ENCODE measurements at places on chromosomes 2 and 18. TPM values are rescaled to one million over a fixed set of nuclear protein-coding genes. Genes with fewer than 3 reads are reported as not detected.

Gene CCDC178
- total RNA-seq = not detected

Gene WNT6
- total RNA-seq = not detected

Gene UBE2E3
- total RNA-seq = 24.5 TPM

Gene CFAP65
- total RNA-seq = not detected

Gene APOB
- total RNA-seq = not detected

Gene AQP12B
- total RNA-seq = not detected

Gene RUFY4
- 1.5 TPM for total RNA-seq

Gene FAM237A
- total RNA-seq = not detected

Gene CHAC2
- 1.5 TPM for total RNA-seq

Gene DSG2
- total RNA-seq = 0.30 TPM

Gene LRRTM4
- total RNA-seq = not detected

Gene MEP1B
- total RNA-seq = not detected

Gene MARCHF4
- total RNA-seq = not detected

Gene CCDC74A
- total RNA-seq = 0.49 TPM

Gene SGO2
- 4.9 TPM for total RNA-seq

Gene REG1B
- not detected for total RNA-seq

Gene CYS1
- not detected for total RNA-seq

Gene RPS27A
- 2,217 TPM for total RNA-seq

Gene ACMSD
- total RNA-seq = not detected

Gene CYP27C1
- not detected for total RNA-seq

Gene REG1A
- not detected for total RNA-seq

Gene RESP18
- not detected for total RNA-seq

Gene DCDC2C
- total RNA-seq = not detected

Gene ONECUT2
- not detected for total RNA-seq

Gene SPC25
- 0.26 TPM for total RNA-seq

Gene PARD6G
- 0.34 TPM for total RNA-seq

Gene RTP5
- not detected for total RNA-seq

Gene PSMA8
- total RNA-seq = 1.4 TPM

Gene INHA
- total RNA-seq = not detected

Gene MROH2A
- total RNA-seq = not detected

Gene GALM
- total RNA-seq = 9.5 TPM

Gene STK25
- total RNA-seq = 150 TPM

Gene CXCR1
- total RNA-seq = not detected

Gene MEIS1
- total RNA-seq = not detected

Gene ATAD2B
- 40.2 TPM for total RNA-seq

Gene ST6GAL2
- not detected for total RNA-seq

Gene IRS1
- 11.4 TPM for total RNA-seq

Gene NGEF
- not detected for total RNA-seq

Gene LIMS3
- total RNA-seq = 0.23 TPM

Gene TMEM247
- total RNA-seq = not detected

Gene POTEC
- not detected for total RNA-seq

Data from naive thymus-derived CD8-positive, alpha-beta T cell (primary cell).